Activated naive CD4-positive, alpha-beta T cell treated with Interleukin-2 at 50 U/mL for 16 hours (primary cell): ENCODE measurements at places on chromosomes 7 and 10.

- peak; percentile 15 for DNase-seq
Observed at GRCh38 chr10:45580371-45581215, 92.0 kb downstream of the ZFAND4 start.

- no peak for DNase-seq
Observed at GRCh38 chr10:88764110-88764509, 4.3 kb downstream of the LIPN start.

DNA sequence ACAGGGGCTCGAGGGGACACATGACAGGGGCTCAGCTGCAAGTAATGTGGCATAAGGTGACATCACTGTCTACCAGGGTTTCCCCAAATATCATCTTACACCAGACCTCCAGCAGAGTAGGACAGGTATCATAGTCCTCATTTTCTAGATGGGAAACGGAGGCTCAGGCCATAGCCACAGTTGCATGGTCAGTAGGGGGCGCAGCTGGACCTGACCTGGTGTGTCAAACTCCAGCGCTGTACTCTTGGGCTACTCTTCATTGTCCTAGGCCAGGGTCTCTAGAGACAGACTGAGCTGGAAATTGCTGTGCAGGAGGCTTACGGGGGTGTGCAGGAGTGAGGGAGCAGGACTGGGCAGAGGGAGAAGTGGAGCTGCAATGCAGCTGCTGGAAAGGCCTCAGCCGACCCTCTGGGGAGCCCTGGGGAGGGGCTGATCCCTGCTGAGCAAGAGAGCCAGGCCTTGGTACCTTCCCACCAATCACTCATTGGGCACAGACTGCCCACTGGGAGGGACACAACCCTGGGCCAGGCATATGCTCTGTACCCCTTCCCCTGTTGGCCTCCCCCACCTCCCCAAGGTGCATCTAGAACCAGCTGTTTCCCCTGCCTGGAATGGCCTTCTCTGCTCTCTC, 89.9 kb downstream of the CDH23 start:
- DNase-seq = peak; percentile 29

DNA sequence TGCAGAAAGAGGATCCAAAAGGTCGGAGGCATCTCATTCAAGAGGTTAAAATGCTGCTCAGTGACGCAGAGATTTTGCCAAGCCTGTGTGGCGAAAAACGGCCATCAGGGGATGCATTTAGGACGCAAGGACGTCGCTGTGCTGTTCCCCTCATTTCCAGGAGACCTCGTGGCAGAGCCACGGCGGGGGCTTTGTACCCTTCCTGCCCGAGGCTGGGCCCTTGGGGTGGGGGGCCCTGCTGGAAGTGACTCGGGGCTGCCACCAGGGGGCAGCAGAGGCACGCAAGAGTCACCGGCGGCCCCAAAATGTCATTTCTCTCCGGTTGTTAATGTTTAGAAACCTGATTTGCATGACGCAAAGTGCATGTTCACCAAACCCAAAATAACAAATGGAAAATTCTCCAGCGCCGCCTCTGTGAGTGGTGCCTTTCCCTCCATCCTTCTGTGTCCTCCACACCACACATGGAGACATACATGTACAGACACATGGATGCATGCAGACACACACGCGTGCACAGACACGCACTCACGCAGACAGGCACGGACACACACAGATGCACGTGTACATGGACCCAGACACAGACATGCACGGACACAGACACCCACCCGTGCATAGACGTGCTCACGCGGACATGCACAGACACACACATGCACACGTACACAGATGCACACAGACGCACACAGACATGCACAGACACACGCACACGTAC, 51.0 kb upstream of the NKX6-2 start:
- peak; percentile 38 for DNase-seq

DNA sequence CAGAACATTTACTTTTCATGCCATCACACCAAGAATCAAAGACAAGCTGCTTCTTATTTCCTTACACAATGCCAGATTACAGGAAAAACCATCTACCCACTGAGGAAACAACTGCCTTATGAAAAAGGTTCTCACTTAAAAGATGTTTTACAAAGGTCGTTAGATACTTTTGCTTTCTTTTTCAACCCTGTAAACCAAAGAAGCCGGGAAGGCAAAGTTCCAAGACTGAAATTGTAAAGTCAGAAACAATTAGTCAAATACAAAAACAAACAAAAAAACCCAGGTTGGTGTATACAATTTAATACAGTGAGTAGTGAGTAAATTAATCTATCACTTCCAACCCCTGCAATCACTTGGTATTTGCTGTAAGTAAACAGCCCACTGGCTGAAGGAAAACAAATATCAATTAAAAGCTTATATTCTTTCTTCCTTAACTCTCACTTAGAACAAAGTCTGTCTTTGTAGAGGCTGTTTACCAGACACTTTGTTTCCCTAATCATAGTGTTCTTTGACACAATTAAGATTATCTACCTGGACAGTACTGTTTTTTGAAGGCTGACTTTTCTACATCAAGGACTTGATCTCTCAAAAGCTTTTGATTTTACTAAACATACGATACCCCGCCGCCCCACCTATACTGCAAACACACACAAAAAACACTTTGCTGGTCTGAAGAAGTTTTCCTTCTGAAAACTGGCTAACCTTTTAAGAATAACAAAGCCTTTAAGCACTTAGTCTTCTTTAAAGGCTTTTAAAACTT, 18.1 kb downstream of the ERLIN1 start:
- no peak for DNase-seq

GRCh38 chr10:116733566-116733965, 8.8 kb downstream of the HSPA12A start:
- no peak for DNase-seq

DNA sequence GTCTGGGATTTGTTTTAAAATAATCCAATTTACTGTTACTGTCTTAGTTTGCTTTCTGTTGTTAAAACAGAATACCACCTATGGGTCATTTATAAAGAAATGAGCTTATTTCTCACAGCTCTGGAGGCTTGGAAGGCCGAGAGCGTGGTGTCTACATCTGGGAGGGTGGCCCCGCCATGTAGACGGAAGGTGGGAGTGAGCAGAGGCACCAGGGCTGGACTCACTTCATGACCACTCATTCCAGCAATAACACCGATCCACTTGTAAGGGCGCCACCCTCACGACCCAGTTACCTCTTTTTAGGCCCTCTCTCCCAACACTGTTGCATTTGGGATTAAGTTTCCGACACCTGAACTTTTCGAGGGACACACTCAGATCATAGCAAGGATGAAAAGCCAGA, 36.2 kb upstream of the CFAP46 start:
- no peak for DNase-seq

GRCh38 chr7:138603549-138604318, 97.4 kb downstream of the SVOPL start:
- no peak for DNase-seq

GRCh38 chr7:114874170-114874569, 47.7 kb upstream of the MDFIC start:
- no peak for DNase-seq

DNA sequence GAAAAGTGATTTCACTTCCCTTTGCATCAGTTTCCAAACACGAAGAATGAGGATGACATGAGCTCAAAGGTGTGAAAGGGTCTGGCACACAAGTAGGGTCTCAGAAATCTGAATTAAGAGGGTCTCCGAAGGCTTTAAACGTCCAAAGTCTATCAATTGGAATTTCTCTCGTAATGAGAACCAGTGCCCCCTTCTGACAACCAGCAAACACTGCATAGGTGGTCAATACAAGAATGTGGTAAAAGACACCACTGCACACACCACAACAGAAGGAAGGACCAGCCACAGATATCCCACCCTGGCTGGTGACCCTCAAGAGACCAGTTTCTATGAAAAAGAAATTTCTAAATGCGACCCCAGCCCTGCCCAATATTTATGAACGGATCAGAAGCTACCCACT, 78.1 kb downstream of the CALN1 start:
- no peak for DNase-seq

- no peak for DNase-seq
Observed at GRCh38 chr10:27948186-27948585, 50.7 kb downstream of the ODAD2 start.

DNA sequence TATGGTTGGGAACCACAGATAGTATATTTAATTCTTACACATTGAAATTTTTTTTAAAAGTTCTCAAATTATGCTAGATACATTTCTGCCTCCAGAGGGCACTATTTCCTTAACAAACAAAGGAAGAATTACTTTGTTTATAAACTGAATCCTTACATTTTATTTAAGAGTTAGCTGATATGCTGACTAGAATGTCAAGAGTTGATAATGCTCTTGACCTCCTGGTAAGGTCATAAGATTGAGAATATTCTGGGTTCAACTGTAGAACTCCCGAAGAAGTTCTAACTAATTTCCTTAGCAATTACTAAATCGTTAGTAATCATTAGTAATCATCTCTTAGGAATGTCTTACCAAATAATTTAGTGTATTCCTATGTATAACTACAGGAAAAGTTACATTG, 95.3 kb upstream of the CYP26C1 start:
- no peak for DNase-seq

GRCh38 chr10:95964756-95965155, 57.0 kb downstream of the CC2D2B start:
- DNase-seq = no peak

DNA sequence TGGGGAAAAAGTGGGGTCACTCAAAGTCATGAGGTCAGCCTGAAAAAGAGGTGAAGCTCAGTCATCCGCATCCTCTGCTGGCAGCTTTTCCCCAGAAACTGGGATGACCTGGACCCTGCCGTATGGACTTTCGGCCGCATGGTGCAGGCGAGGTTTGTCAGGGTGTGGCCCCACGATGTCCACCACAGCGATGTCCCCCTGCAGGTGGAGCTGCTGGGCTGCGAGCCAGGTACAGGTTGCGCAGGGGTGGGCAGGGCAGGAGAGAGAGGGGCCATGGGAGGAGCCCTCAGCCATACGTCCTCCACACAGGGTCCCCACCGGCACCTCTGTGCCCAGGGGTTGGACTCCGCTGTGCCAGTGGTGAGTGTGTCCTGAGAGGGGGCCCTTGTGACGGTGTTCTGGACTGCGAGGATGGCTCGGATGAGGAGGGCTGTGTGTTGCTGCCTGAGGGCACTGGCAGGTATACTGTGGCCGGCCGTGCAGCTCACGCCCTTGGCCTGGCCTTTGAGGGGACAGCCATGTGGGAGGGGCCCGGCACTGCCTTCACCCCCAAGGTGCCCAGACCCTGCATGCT, 23.0 kb upstream of the ZNF467 start:
- no peak for DNase-seq
